ENCODE measurements at places on chromosomes 4 and X.

DNA sequence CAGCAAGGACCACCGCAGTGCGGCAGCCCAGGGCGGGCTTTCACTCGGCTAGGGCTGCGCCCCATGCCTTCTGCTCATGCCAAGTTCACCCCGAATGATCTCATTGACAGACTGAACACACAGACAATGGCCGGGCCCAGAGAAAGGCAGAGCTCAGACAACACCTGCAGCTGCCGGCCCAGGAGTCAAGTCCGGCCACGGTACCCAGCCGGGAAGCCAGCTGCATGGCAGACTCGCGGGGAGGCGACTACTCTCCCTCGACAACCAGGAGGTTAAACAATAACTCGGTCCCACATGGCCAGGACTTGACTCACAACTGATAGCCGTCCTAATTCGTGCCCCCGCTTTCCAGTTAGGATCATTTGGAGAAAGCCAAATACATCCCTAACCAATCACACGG is 50.4 kb downstream of the ABLIM2 start:
- DNase-seq: no peak

DNA sequence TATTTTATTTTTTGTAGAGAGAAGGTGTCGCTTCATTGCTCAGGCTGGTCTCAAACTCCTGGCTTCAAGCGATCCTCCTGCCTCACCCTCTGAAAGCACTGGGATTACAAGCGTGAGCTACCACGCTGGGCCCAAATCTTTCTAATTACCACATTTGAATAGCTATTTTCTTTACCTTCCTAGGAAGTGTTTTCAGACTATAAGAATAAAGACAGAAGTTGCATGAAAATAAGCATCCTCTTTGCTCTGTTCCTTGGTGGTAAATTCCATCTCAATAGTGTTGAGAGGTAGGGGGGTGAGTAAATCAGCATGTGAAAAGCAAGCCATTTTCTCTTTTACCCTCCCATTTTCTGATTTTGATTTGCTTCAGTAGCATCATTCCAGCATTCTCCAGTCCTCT is 122.4 kb downstream of the LARP7 start:
- DNase-seq: no peak

GRCh38 chrX:87664381-87664780 is 146.8 kb downstream of the KLHL4 start:
- no peak for DNase-seq

GRCh38 chr4:182801636-182802035 is 115.5 kb downstream of the DCTD start:
- no peak for DNase-seq

- DNase-seq: no peak
These were observed 105.4 kb upstream of the DIAPH2 start for GRCh38 chrX:96579252-96579651.

DNA sequence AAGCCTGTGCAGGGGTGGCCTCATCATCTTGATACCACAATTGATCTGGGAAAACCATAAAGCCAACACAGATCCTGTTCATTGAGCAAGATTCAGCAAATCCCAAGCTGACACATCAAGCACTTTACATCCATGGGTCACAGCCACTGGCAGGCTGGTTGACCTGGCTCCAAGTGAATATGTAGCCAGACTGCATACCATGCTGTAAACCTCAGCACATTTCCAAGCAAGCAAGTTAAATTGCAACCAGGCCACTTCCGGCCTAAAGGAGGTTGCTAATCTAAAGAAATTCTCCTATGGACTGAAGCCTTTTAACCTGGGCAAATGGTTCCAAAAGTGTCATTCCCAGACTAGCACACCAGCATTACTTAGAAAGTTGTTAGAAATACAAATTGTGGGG is 54.4 kb upstream of the USP26 start:
- no peak for DNase-seq

DNA sequence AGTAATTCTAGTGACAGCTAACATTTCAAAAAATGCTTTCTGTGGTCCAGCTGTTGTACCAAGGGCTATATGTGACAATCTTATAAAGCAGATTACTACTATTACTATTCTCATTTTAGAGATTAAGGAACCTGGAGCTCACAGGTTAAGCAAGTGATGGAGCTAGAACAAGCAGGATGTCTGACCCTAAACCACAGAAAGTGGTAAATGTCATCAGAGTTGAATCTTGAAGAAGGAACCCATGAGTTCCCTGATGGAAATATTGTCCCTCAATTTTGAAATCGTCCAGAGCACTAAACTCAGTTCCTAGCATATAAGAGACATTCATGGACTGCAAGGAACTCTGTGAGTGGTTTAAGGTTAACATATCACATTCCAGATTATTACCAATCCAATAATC is 214.0 kb downstream of the APBB2 start:
- DNase-seq: no peak

- no peak for DNase-seq
These were observed 229.4 kb downstream of the LDB2 start for GRCh38 chr4:16669036-16669435.

DNA sequence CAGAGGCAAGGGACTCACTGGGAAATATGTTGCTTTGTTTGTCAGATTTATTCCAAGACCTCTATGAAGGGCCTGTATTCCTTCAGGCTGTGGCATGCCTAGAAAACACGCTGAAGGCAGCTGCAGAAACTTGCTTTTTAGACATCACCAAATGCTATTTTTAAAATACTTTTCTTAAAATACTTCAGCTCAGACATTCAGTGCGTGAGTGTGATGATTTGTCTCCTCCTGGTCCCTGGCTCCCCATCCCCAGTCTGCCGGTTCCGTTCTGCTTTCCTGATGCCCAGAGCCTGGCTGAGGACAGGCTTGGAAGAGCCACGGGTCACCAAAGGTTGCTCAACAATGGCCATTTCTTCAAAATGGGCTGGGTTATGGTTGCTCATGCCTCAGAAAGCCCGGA is 55.0 kb downstream of the PSAPL1 start:
- DNase-seq: no peak

DNA sequence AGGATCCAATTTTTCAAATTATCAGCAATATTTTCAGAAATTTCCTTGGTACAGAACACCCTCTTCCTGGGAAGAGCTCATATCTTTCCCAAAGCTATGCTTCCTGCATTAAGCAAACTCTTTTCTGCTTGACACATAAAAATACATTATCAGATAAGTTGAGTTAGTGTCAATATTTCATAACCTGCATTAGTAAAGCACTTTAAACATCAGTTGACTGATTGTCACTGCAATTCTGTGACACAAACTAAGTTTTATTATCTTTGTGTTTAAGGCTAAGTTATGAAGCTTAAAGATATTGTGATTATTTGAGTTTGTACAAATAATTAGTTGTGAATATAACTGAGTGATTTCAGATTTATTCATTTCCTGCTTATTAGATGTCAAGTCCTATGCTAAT is 1045.4 kb upstream of the GRID2 start:
- no peak for DNase-seq

DNA sequence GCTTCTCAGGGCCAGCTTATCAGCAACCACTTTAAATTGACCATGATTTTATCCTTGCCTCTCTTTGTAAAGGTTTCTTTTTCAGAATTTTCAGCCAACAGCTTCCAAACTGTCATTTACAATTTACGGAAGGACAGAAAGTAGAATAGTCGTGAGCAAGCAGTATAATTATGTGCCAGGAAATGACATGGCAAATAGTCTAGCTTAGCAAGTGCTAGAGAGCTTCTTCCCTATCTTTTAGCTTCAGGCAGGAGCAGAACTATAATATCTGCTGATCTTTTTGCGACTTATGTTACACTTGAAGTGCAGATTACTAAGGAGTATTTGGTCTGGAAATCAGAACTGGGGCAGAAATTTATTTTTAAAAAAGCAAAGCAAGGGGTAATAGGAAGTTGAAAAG is 123.0 kb upstream of the AP1S2 start:
- no peak for DNase-seq

- DNase-seq: no peak
These were observed 75.7 kb upstream of the DCLK2 start for GRCh38 chr4:150002561-150002960.

DNA sequence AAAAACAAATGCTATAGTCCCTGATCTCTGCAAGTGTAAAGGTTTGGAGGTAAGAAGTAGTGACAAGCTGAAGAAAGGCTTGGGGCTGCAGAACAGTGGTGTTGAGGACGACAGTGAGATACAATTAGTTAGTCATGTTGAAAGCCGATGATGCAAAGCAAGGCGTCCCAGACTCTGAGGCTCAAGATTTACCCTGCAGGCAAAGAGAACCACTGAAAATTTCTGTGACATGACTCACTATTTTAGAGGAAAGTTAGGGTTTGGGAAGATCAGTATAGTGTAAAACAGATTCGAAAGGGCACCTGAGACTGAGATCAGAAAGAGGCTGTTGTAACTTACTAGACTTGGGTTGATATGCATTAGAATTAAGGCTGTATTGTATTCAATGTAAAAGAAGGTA is 281.3 kb upstream of the FTHL17 start:
- no peak for DNase-seq

DNA sequence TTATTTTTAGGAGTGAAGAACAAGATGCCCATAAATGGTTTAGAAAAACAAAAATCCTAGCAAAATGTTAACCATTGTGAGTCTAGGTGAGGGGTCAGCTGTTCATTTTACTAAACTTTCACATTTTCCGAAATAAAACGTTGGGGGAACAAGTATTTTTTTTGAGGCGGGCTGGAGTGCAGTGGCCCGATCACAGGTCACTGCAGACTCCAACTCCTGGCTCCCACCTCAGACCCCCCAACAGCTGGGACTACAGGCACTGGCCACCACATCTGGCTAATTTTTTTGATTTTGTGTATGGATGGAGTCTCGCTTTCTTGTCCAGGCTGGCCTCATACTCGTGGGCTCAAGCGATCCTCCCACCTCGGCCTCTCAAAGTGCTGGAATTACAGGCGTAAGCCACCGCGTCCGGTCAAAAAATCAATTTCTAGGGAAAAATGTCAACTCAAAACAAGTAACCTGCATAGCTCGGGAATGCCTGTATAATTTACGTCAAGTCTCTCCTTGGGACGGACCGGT is 742 bp upstream of the TAF1 start:
- no peak for DNase-seq
